ENCODE measurements at places on chromosomes 4 and X.

DNA sequence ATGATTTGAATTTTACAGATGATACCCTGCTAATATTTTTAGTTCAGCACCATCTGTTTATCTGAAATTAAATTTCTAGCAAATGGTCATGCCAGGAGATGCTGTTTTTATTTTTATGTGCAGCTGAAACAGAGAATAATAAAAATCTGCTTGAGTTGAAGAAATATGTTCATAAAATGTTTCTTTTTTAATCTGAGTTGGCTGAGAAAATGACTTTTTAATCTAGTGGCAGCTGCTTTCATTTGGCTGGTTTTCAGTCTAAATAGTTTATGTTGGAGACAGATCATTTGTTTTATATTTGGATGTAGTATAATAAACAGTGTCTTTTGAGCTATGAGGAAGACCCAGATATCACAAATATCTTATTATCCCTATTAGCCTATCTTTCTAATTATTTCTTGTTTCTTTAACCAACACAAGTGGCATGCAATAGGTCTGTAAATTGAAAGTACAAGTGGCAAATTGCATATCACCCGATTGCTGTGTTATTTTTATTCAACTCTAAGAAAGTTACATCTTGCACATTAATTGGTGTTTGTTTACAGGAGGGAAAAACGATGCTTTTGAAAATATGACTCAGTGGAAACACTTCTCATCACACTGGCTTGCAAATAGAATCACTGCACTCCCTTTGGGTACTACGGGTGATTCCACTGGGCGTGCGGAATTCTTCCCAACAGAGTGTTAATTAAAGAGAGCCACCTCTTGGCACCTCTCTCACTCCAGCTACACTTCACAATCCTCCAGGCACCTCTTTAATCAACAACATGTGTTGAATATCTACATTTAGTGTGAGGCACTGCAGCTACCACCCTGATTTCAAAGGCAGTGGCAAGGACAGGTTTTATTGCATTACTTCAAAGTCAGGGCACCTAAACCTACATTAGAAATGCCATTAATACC lies 51.7 kb upstream of the AP1S2 start:
- no peaks in the 10 kb centered on the region for H3K4me1 ChIP-seq
- no peak overlapping the region for H3K27ac ChIP-seq
- H3K27me3 ChIP-seq = no peaks in the 10 kb centered on the region
- DNase-seq = no peak
- no peaks in the 10 kb centered on the region for H3K36me3 ChIP-seq
- H3K4me3 ChIP-seq = no peak overlapping the region

GRCh38 chrX:134173541-134174272 lies 63.3 kb upstream of the CCDC160 start:
- peaks cover 12% of the 10 kb centered on the region for H3K36me3 ChIP-seq
- H3K27me3 ChIP-seq = peaks cover 7% of the 10 kb centered on the region
- H3K4me1 ChIP-seq = peaks cover 17% of the 10 kb centered on the region
- DNase-seq = peak; percentile 40
- peak overlapping the region; percentile 92 for H3K27ac ChIP-seq

- no peaks in the 10 kb centered on the region for H3K36me3 ChIP-seq
- DNase-seq = no peak
- H3K27ac ChIP-seq = no peak overlapping the region
Observed at GRCh38 chr4:153176938-153177337, 27.3 kb upstream of the TRIM2 start.

- H3K4me1 ChIP-seq = peaks cover 2% of the 10 kb centered on the region
- DNase-seq = no peak
- H3K27ac ChIP-seq = no peak overlapping the region
- H3K36me3 ChIP-seq = no peaks in the 10 kb centered on the region
Observed at GRCh38 chr4:6403400-6403685, 69.1 kb downstream of the PPP2R2C start.

Measured in activated naive CD8-positive, alpha-beta T cell treated with anti-CD3 and anti-CD28 coated beads, Interleukin-2, amount 10 ng/mL, durations not matched to agents 7 days and 5 days (primary cell).